AG09309 (cell line): ENCODE measurements at places on chromosomes 1 and 21.

- no peak for DNase-seq
These were observed 1.0 kb downstream of the C1orf115 start for GRCh38 chr1:220691053-220691684.

GRCh38 chr1:245552331-245552730, 397.5 kb downstream of the KIF26B start:
- no peak for DNase-seq

DNA sequence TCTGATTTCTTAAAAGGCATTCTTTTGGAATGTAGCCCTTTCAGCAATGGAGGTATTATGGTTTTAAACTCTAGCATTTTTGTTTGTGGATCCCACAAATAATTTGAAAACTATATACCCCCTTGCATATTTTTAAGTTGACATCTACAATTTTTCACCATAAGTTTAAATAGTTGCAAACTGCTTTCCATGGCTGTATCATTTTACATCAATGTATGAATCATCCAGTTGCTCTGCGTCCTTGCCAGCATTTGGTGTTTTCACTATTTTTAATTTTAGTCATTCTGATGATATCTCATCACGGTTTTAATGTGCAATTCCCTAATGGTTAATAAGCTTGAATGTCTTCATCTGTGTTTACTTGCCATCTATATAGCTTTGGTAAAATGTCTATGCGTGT, 20.7 kb downstream of the DIPK1A start:
- no peak for DNase-seq

DNA sequence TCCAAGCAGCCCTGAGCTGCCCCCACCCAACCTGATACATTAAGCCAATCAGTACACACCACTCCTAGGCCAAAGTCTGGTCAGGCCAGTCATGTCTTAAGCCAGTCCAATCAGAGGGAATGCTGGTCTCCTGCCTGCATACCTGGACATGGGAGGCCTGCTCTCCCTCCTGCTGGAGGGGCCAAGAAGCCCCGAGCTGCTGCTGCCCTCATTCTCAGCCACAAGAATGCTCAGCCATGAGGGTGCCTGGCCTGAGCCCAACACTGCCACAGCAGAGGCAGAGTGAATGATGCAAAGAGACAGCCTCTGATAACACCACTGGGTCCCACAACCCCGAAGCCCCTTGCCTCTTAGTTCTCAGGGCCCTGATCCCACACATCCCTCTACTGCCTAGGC, 23.0 kb downstream of the CHD5 start:
- DNase-seq, result no peak

- no peak for DNase-seq
These were observed 49.3 kb downstream of the GNB1 start for GRCh38 chr1:1841575-1841995.

DNA sequence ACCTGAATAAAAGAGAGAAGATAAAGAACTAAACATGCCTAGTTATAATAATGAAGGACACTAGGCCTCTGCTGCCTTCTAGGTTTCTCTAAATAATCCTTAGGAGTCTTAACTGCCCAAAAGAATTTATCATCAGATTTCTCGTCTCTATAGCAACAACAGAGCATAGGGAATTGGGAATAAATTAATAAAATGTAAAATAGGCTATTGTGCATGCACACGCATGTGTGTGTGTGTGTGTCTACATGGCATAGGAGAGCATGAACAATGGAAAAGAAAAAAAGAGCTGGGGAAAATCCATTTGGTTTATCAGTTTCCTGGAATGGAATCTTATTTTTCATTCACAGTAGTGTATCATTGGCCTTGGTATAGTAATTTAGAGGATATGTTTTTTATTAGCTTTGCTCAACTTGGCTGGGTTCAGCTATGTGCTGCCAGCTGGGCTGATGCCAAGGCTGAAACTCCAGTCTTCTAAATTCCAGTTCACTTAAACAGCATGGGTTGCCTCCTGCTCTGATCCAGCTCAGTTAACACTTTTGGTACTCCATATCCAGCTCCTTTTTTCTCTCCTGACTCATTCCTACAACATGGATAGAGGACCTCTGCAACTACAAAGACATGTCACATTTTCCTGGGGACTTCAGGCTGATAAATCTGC, 80.6 kb upstream of the SLFNL1 start:
- peak; percentile 97 for DNase-seq
